ENCODE measurements at places on chromosomes 13 and 19. TPM values are rescaled to one million over a fixed set of nuclear protein-coding genes. Genes with fewer than 3 reads are reported as not detected.

- no peak for DNase-seq
Observed at GRCh38 chr19:1616875-1617274, 11.6 kb upstream of the UQCR11 start.

GRCh38 chr13:50384724-50385123, 369.5 kb downstream of the KCNRG start:
- DNase-seq: no peak

- no peak for DNase-seq
Observed at GRCh38 chr19:1374250-1374577, 9.5 kb upstream of the NDUFS7 start.

EBI3 gene
- polyA plus RNA-seq: 0.52 TPM

- no peak for DNase-seq
Observed at GRCh38 chr13:42478531-42479156, 95.3 kb upstream of the TNFSF11 start.

SLC8A2 gene
- polyA plus RNA-seq: 2.6 TPM

- DNase-seq: peak; percentile 4
Observed at GRCh38 chr13:113641426-113641825, 16.6 kb downstream of the ATP4B start.
